CD4-positive, alpha-beta T cell treated with Interleukin-15 for 4 hours (primary cell): ENCODE measurements at places on chromosomes 13 and 19.
A peak's percentile ranks its signal among the peaks of the same experiment; 100 is the strongest.

DNA sequence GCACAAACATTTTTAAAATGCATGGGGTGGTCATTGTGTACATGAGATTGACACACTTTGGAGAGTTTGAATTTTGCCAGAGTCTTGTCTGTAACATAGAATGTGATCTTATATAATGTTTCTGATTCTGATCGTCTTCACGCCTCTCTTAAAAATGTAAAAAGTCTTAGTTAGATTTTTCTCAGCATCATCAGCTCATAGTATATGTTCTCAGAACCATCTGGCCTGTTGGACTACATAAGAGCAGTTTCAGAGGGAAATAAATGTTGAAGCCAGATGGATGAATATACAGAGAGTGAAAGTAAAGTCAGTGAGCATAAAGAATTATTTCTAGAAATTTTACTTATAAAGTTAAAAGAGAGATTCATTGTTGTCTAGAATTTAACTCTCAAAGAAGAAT is 789.9 kb upstream of the MIR17HG start:
- DNase-seq: no peak

GRCh38 chr13:105276571-105276970 is 1258.9 kb downstream of the EFNB2 start:
- DNase-seq: no peak

DNA sequence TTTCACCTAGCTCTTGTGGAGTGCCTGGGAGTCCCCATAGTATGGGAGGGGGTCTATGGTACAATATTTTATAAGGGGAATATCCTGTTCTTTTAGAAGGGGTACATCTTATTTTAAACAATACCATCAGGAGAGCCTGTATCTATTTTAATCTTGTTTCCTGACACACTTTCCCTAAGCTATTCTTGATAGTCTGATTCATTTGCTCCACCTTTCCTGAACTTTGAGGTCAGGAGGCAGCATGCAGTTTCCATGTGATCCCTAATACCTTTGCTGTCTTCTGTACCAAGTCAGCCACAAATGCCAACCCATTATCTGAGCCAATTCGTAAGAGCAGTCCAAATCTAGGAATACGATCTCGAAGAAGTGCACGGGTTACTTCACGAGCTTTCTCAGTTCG is 86.2 kb downstream of the SLC25A15 start:
- DNase-seq: no peak

DNA sequence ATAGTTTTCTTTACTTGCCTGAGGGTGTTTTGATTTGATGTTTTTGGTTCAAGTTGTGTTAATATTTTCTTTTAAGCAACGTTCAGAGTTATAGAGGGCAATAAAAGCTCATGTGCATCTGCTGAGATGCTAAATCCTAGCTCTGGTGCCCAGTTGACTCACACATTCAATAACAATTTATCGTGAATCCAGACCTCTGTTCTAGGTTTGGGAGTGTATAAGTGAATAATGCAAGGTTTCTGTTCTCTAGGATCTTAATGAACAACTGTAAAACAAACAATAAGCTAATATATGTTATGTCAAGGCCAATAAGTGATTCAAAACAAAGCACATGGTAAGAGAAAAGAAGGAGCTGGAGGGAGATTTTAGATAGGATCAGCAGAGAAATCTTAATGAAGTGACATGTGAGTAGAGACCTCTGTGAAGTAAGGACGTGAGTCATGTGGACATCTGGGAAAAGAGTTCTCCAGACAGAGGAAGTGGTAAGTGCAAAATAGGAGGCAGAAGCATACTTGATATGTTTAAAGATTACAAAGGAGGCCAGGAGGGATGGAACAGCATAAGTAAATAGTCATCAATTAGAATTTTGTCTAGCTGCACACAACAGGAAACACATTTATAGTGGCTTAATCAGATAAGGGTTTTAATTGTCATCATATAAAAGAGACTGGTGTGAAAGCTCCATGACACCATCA is 278.5 kb upstream of the HTR2A start:
- no peak for DNase-seq

DNA sequence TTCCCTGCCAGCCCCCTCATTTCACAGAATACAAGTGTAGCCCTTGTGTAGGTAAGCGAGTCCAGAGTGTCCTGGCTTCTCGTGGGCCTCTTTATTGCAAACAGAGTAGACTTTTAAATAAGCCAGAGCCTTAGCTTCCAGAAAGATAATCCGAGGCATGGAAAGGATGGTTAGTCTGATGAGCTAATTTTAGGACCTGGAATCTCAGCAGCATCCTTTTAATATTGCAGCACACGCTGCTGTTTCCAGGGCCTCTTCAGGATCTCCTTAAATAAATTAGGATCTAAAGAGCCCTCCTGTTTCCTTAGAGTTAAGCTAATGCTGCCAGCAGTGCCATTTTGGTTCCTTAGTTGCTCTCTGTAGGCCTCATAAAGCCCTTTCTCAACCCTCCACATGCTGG is 99.2 kb downstream of the RFC3 start:
- no peak for DNase-seq

GRCh38 chr13:105552078-105552477 is 983.4 kb downstream of the EFNB2 start:
- no peak for DNase-seq

DNA sequence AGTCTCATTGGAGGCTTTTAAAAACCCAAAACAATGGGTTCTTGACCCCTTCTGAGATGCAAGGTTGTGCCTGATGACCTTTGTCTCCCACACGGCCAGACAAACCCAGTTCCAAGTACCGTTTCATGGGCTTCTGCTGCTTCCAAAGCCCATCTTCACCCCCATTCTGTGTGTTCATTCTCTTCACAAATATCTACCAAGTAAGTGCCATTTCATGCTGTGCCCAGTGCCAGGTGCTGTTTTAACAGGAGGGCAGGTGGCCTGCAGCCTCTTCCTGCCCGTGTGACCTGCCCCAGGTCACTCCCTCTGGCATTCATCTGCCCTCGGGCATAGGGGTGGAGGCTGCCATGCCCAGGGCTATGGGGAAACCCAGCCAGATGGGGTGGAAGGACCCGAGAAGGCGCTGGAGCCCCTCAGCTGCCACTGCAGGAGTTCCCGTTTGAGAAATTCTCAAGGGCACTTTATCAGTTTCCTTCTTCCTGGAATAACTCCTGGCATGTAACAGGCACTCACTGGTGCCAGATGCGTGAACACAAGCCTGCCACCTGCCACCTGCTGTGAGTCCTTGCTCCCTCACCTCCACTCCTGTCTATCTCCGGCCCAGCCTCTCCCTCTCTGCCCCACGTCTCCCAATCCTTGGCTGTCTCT is 12.5 kb downstream of the CAPN12 start:
- no peak for DNase-seq

- peak; percentile 62 for DNase-seq
These were observed at the start of gene DENND1C for GRCh38 chr19:6481541-6482342. Gene DENND1C (minus strand): TSS chr19:6481787. CDS start chr19:6481695, 92 bp downstream.

DNA sequence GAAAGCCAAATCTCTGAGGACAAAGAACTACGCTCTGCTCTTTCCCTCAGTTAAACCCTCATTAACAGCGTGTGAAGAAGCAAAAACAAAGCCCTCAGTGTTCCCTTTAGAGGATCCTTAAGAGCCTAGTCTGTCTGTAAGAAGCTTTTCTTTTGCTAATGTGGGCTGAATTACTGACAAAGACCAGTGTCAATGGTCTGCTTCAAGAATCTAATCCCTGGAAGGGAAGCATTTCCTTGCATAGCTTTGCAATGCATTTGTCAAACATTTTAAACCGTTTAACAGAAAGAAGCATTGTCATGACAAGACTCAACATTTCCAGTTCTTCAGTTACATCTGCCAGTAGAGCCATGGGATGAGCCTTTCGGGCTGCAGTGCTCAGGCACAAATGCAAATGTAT is 64.9 kb downstream of the EDNRB start:
- DNase-seq: no peak

DNA sequence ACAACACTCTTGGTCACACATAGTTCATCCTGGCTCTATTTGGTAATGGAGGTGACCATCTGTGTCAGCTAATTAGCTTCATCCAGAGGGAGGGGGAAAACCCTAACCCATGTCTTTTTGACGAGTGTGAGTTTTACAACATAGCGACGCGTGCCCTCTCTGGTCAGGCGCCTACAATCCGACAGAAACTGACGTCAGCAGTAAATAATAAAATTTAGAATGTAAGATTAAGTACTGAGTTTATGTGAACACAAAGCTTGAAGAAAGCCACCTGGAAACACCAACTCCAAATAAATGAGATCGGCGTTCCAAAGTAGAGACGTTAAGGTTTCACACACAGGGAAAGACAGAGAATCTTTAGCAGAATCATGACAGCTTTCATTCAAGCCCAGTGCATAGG is 1.8 kb upstream of the ZNF83 start:
- DNase-seq: no peak

DNA sequence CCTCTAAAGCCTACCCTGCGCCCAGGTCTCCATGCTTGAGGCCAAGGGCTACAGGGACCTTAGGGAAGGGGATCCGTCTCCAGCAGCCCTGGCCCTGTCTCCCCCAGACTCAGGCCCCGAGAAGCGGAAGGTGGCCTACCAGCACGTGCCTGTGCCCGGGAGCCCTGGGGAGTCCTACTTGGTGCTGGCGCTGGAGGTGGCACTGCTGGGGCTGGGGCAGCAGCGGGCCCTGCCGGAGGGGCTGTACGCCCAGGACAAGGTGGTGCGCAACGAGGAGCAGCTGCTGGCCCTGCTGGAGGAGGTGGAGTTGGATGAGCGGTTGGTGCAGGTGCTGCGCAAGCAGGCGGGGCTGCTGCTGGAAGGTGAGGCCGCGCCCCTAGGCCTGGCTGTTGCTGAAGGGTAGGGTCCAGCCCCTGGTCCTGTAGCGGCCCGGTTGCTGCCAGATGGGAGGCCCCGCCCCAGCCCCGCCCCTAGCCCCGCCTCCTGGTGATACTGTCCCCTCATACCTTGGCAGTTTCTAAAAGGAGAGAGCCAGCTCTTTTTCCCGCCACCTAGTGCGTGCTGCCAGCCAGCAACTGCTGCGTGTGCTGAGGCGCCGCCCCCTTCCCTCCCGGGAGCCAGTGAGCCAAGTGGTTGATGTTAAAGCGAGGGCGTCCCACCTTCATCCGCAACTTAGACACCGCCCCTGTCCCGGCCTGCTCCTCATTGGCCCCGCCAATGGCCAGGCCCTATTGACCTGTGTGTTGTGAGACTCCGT is 22.6 kb downstream of the ZSWIM4 start:
- DNase-seq: peak; percentile 42

DNA sequence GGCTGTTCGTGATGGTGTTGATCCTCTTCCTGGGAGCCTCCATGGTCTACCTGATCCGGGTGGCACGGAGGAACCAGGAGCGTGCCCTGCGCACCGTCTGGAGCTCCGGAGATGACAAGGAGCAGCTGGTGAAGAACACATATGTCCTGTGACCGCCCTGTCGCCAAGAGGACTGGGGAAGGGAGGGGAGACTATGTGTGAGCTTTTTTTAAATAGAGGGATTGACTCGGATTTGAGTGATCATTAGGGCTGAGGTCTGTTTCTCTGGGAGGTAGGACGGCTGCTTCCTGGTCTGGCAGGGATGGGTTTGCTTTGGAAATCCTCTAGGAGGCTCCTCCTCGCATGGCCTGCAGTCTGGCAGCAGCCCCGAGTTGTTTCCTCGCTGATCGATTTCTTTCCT is 12.2 kb upstream of the C19orf33 start:
- no peak for DNase-seq

DNA sequence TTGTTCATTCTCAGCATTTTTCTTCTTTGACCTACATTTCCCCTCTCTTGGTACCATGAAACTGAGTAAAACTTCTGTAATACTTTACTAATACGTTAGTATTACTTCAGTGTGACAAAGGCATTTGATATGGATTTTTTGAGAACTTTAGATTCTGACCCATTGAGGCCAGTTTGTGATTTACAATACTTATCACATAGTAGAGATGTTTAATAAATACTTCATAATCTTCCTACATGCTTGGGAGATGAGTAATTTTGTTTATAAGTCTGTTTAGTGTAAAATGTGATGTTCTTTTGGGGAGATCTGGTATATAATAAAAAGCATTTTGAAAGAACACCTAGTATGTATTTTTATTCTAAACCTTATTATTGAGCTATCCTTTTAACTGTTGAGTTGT is 29.7 kb downstream of the GTF2F2 start:
- no peak for DNase-seq

- DNase-seq: no peak
These were observed 265.4 kb downstream of the LMO7 start for GRCh38 chr13:75901501-75901900.

DNA sequence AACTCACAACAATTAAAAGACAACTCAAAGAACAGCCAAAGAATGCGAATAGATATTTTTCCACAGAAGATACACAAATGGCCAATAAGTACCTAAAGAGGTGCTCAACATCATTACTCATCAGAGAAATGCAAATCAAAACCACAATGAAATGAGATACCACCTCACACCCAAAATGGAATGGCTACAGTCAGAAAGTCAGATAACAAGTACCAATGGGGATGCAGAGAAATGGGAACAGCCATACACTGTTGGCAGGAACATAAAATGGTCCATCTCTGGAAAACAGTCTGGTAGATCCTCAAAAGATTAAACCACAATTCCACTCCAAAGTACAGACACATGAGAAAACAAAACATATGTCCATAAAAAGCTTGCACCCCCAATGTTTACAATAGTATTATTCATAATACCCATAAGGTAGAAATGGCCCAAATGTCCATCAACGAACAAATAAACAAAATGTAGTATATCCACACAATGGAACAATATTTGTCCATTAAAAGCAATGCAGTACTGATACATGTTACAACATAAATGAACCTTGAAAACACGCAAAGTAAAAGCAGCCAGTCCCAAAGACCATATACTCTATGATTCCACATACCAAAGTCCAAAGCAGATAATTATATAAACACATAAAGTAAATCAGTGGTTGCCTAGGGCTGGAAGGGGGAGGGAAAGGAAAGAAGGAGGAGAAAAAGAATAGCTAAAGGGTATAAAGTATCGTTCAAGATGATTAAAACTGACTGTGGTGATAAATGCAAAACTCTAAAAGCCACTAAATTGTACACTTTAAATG is 19.6 kb downstream of the USP12 start:
- no peak for DNase-seq

GRCh38 chr13:101346161-101346560 is 70.1 kb downstream of the NALCN start:
- DNase-seq: no peak

GRCh38 chr19:55638864-55639359 is 1.9 kb upstream of the ZNF580 start:
- peak; percentile 70 for DNase-seq

- DNase-seq: no peak
These were observed 23.5 kb downstream of the RHPN2 start for GRCh38 chr19:33040994-33041827.
